Caki2 (cell line): ENCODE measurements at places on chromosomes 2 and 18.

GRCh38 chr2:133975135-133975534 lies 278.7 kb upstream of the MGAT5 start:
- no peak for DNase-seq

DNA sequence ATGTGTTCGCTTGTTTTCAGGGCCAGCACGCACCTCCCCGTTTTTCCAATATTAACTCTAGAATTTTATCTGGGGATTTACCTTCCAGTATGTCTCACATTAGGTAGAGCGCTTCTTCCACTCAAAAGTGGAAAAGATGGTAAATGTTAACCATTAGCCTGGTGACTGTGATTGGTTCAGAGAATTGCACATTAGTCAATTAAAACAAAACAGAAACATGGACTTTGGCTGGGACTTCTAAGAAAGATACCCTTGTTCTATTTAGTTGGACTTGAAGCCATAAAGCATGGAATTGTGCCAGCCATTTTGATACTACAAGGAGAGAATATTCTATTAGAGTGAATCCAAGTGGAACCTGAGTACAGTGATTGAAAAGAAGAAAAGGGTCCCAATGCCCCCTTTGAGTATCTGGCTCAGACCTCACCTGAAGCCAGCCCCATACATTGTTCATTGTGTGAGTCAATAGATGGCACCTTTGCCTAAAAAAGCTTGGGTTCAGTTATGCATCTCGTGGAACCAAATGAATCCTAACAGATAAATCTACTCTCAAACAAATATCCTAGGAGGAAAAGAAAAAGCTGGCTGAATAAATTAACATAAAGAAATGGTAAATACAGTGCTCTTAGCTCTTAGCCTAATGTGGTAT lies 354.3 kb downstream of the IRS1 start:
- no peak for DNase-seq

- no peak for DNase-seq
Observed at GRCh38 chr2:179263015-179263414, 1.6 kb downstream of the SESTD1 start.

DNA sequence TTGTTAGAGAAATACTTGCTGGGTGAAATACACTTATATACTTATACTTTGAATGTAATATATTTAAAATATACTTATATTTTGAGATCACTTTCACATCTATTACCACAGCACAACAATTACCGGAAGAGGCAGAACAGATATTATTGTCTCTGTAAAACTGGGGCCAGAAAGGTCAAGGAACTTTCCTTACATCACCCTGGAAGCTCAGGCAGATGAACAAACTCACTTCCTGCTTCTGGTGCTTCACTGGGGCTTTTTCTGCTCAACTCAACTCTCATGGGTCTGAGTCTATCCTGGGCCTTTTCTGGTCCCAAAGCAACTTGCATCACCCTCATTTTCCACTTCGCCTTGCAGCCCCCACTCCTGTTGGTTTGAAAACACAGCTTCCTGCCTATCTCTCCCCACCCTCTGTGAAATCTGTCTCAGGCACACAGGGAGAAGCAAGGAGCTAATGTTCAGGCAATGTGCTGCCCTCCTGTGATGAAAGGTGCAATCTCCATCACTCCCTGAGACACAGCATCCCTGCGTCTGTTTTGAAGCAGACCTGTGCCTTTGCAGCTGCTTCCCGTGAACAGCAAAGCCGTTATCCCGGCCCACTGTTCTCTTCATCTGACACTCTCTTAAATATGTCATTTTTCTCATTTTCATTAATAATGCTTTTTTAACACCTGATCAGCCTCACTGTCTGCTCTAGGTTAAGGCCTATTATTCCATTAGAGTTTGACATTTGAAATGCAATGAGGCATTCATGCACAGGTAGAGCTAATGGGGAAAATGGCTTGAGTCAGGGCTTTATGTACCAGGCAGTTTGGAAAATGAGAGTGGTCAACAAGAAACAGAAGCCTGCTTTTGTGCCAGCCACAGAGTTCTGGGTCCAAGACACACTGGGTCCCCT lies 251.9 kb upstream of the CHAC2 start:
- no peak for DNase-seq

DNA sequence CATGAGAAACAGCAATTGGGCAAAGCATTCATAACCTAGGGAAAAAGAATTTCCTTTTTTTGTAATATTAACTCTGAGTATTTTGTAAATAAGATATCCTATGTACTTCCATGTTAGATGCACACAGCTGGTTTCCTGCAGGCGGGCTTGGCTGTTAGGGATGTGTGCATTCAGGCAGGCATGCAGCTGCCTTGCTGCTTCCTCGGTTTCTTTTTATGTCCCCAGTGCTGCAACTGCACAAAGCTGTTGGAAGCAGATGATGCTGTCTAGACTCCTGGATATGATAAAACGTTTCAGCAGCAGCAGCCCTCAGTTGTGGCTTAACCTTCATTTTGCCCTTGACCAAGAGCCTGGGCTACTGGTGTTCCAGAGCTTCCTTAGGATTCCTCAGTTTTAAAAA lies 89.4 kb upstream of the EML6 start:
- no peak for DNase-seq

- no peak for DNase-seq
Observed at GRCh38 chr2:233803994-233804393, 25.9 kb downstream of the MROH2A start.

DNA sequence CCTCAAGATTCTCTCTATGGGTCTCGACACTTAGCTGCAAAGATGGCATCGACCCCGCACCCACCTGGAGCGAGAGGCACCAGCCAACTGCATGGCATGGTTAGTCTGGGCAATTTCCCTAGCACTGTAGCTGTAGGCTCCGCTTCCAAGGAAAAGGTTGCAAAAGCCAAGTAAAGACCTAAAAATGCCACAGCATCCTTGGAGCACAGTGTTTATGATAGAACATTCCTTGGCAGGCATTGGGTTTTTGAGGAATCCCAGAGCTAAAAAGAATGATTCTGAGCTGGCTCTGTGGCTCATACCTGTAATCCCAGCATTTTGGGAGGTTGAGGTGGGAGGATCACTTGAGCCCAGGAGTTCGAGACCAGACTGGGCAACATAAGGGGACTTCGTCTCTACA lies 22.9 kb downstream of the QPCT start:
- no peak for DNase-seq

- no peak for DNase-seq
Observed at GRCh38 chr2:26687328-26687727, 5.2 kb upstream of the KCNK3 start.

GRCh38 chr2:152504618-152505017 lies 169.6 kb downstream of the FMNL2 start:
- peak; percentile 54 for DNase-seq

GRCh38 chr2:36680012-36680411 lies 16.5 kb upstream of the VIT start:
- no peak for DNase-seq

GRCh38 chr2:12162269-12163247 lies 416.1 kb downstream of the LPIN1 start:
- DNase-seq = no peak

- DNase-seq = no peak
Observed at GRCh38 chr2:85741211-85741832, 12.5 kb upstream of the ATOH8 start.

DNA sequence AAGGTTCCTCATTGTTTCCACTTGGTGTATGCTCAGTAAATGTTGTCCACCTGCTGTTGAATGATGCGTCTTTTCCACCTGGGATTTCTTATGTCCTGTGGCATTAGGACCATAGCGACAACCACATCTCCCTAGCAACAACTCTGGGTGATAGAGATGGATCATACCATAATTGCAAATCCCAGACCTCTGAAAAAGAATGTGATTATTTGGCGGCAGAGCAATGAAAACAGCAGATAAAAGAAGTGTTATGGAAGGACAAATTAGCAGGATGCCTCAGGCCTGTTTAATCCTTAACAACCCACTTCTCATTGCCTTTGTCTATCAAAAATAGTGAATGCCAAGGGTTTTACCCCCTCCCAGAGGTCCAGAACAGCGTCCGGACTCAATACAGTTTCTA lies 278.9 kb downstream of the TSN start:
- DNase-seq = no peak

DNA sequence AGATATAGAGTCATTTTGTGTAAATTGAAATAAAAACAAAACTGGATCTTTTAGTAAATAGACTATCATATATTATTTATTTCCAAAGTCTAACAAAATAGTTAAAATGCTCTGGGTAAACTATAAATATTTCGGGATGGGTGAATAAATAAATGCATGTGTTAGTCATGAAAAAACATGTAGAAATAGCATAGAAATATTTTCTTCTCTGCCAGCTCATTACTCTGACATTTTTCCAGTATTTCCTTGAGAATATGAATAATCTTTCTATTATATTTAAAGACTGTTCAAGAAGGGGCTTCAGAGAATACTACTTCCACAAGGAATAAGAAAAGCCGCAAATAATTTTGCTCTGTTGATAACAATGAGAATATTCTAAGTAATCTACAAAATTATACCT lies 880.4 kb downstream of the TRIB2 start:
- DNase-seq = no peak

GRCh38 chr2:71117063-71117462 lies 13.0 kb downstream of the MCEE start:
- DNase-seq = no peak

- DNase-seq = peak; percentile 70
Observed at GRCh38 chr2:227717687-227718567, at the start of gene SLC19A3. SLC19A3 (minus strand) TSS chr2:227718028; CDS start chr2:227702318, 15,710 bp downstream.

DNA sequence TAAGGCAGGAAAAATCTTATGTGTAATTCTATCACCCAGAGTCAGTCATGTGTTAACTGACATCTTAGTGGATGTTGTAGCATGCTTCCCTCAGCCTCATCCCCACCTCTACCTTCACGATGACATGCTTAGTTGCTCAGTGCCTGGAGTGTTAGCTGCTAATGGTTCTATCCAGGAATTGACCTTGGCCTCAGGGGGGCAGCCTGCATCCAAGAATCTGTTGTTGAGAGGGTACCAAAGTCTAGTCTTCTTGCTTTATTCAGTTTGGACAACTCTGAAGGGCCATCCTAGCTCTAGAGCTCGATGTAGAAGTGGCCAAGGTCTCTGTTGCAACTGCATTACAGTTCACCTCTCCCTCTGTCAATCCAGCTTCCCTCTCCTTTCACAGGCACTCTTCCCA lies 61.2 kb downstream of the ACYP2 start:
- peak; percentile 27 for DNase-seq

DNA sequence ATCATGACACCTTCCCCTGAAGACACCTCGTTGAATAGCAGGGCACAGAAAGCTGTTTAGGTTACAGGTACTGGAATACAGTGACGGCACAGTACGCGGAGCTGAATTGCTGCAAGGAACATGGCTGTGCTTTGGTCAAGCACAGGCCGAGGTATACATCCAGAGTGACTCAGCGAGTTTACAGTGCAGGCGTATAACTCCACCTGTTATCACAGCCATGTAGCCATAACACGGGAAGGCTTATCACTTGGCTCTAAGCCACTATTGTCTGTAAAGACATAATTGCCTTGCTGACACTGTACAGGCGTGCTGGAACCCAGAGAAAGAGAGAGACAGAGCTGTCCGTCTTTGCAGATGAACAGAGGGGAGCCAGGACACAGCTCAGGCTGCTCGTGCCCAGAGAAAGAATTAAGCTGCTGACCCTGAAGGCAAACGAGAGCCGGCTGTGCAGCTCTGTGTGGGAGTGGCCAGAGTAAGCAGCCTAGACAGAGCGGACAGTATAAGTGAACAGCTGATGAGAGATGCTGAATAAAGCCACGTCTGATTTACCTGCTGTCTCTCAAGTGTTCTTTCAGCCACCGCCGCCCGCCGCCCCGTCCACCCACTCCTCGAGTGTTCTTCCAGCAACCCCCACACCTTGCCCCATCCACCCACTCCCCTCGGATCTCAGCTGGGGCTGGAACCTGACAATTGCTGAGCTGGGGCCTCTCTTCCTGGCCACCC lies 87.3 kb upstream of the PPP1CB start:
- no peak for DNase-seq

DNA sequence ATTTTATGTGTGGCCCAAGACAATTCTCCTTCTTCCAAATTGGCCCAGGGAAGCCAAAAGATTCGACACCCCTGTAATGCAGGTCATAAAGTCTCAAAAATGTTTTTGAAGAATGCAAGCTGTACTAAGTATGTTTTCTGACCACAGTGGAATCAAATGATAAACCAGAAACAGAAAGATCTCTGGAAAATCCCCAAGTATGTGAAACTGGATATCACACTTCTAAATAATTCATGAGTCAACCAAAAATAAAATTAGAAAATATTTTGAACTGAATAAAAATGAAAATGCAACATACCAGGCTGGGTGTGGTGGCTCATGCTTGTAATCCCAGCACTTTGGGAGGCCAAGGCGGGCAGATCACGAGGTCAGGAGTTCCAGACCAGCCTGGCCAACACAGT lies 34.1 kb upstream of the UBE2F start:
- no peak for DNase-seq

- DNase-seq = no peak
Observed at GRCh38 chr2:85600235-85600575, 2.3 kb downstream of the TMEM150A start.

DNA sequence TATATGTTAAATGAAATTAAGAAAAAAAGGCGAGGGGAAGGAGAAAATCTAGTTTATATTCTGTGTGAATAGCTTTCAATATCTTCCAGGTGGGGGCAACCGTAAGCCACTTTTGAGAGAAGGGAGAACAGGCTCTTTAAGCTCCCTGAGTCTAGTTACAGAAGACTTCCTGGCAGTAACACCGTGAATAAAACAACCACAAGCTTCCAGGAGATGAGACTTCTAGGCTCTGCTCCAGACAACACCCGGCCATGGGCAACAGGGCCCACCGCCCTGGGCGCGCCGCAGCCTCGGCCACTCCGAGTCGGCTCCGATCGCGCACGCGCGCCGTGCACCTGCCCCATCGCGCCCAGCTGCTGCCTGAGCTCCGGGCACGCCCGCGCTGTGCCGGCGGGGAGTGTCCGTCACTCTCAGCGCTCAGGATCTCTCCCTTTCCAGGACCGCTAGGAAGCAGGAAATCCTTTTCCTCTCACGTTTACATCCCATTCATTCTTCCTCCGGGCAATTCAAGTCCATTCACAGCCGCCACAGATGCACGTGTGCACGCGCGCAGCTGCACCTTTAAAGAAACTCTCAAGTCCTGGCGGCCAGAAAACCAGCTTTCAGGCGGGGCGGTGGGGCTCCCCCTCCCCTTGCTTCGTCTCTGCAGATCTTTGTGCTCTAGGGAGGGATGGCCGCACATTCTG lies 19.4 kb upstream of the PAX3 start:
- DNase-seq = peak; percentile 74
